ENCODE measurements at places on chromosomes 5 and 9. TPM values are rescaled to one million over a fixed set of nuclear protein-coding genes. Genes with fewer than 3 reads are reported as not detected.

DNA sequence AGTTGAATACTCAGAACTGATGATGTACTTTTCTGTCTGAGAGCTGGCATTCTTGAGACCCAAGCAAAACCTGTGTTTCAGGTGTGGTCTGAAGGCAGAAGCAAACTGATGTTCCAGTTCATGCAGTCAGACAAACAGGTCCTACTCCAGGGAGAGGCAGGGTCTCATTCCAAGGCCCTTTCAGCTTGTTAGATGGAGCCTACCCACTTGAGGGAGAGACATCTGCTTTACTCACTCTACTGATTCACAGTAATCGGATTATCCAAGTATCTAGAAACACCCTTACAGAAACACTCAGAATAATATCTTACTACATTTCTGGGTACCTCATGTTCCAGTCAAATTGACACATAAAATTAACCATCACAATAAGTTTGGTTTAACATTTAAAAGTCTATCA, 207.8 kb downstream of the KDM4C start:
- DNase-seq, result no peak

GRCh38 chr5:67648201-67648671, 451.6 kb upstream of the CD180 start:
- DNase-seq, result no peak

- DNase-seq, result no peak
Observed at GRCh38 chr9:105171076-105171475, 73.4 kb upstream of the SLC44A1 start.

DNA sequence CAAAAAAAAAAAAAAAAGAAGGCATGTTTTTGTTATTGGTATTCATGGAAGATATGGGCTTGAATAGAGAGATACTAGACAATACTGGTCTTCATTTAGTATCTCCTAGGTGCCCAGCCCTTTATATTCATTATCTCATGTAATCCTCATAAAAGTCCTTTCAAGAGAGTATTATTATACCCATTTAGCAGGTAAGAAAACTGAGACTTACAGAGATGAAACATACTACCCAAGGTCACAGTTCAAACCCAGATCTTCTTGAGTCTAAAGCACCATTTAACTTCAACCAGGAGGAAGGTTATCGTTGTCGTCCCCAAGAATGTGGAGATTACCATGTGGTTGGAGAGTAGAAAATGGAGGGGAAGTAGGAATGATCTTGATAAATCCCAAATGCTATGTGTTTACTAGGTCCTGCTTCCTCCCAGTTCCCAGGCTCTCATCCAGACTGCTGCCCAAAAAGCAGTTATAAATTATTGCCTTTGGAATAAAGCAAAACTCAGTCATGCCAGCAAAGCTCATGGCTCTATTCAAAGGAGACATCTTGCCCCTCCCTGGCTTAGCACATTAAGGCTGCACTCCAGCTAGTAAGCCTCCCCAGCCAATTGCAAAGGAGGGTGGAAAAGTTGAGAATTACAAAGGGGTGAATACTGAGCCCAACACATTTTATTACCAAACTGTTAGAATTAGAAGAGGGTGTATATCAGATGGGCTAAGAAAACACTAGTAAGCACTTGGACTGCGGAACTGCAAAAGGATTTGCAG, 163.9 kb downstream of the PIK3R1 start:
- no peak for DNase-seq

GRCh38 chr5:166340039-166340438, 1951.4 kb upstream of the WWC1 start:
- DNase-seq, result no peak

DNA sequence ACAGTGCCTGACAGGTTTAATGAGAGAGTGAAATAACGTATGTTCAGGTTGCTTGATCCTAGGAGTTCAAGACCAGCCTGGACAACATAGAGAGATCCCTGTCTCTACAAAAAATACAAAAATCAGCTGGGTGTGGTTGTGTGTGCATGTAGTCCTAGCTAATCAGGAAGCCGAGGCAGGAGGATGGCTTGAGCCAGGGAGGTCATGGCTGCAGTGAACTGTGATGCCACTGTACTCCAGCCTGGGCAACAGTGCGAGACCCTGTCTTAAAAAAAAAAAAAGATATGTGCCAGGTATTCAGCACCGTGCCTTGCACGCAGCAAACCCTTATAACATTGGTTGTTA, 38.8 kb upstream of the SPRY4 start:
- DNase-seq, result no peak

- DNase-seq, result no peak
Observed at GRCh38 chr9:33813712-33814641, 3.0 kb upstream of the UBE2R2 start.

DNA sequence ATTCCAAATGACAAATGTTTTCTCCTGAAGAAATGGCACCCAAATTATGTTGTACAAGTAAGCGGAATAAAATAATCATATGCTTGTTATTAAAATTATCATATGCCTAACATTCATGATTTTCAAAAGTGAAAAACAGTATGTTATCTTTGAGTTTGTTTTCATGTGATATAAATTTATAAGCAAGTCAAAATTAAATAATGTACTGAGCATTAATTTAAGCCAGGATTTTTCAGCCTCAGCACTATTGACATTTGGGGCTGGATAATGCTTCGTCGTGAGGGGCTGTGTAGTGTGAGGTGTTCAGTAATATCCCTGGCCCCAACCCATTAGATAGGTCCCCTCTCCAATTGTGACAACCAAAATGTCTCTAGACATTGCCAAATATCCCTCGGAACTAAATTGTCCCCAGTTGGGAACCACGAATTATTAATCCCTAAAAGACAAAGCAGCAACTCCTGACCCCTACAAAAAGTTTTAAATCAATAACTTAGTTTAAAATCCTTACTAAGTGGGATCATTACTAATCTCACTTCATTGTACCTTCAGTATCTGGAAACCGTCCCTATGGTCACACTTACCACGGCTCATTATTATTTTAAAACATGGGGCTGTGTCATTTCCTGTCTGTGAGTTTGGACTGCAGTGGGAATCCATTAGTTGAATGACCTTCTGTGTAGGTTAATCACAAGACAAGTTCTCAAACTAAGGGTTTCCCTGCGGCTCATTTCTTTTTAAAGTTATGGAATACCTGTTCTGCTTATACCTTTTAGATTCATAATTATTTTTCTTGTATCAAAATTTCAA, 1.3 kb upstream of the NNT start:
- no peak for DNase-seq

DNA sequence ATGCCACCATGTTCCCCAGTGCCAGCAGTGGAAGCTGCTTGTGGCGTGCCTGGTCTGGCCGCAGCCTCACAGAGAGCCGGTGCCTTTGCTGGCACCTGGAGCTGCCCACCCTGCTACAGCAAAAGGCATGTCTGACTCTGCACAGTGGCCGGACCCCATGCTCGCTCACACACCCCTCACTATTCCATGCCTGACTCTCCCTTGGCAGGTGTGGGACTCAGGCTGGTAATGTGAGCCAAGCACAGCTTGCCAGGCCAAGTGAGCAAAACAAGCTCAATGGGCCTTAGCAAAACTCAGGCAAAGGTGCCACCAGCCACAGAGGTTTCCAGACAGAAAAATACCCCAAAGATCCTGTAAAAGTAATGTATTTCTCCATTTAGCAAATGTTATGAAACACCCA, 15.5 kb downstream of the GNA14 start:
- no peak for DNase-seq

DNA sequence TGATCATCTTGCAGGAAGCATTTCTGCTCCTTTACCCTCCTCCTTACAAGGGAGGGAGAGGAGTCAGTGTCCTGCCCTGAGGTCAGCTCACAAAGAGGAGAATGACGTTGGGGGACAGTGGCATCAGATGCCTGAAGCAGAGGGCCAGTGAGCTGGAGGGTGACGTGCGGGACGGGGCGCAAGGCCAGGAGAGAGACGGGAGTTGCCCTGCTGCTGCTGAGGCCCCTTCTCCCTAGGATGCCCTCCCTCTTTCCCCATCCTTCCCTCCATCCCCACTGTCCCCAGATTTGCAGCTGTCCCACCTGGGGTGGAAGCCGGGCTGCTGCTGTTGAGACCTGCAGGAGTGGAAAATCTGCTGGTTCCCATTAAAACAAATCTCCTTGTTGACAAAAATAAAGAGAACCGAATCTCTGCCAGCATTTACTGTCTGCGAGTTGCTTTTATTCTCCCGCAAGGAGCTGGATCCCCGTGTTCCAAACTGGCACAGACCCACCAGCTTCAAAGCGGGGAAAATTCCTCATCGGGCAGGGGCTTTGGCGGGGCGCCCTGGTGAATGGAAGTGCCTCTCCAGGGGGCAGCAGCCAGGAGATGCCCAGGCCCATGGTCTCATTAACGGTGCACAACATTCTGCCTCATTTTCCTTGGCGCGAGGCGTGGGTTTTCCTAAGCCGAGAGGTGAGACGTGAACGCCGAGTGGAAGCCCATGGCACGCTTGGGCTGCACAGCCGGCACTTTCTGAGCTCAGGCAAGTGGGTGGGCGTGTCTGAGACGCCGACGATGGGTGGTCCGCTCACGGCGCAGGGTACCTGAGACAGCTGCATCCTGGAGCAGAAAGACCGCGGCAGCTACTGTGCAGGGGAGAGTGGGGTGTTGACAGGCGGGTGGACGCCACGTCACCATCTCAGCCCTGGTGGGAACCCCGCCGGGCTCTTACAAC, 13.9 kb upstream of the COL5A1 start:
- DNase-seq, result no peak

TMED7 gene
- 46.9 TPM for total RNA-seq

PTPRD gene
- 0.44 TPM for total RNA-seq

PCDHA9 gene
- not detected for total RNA-seq

NDFIP1 gene
- 73.1 TPM for total RNA-seq

ST8SIA4 gene
- 47.1 TPM for total RNA-seq

ZNF366 gene
- total RNA-seq, result not detected

GABRB2 gene
- not detected for total RNA-seq

Data from activated T-cell treated with anti-CD3 and anti-CD28 coated beads, Interleukin-2, amount 50 U/mL, for 72 hours (primary cell).